ENCODE measurements at places on chromosomes 11 and 22.

DNA sequence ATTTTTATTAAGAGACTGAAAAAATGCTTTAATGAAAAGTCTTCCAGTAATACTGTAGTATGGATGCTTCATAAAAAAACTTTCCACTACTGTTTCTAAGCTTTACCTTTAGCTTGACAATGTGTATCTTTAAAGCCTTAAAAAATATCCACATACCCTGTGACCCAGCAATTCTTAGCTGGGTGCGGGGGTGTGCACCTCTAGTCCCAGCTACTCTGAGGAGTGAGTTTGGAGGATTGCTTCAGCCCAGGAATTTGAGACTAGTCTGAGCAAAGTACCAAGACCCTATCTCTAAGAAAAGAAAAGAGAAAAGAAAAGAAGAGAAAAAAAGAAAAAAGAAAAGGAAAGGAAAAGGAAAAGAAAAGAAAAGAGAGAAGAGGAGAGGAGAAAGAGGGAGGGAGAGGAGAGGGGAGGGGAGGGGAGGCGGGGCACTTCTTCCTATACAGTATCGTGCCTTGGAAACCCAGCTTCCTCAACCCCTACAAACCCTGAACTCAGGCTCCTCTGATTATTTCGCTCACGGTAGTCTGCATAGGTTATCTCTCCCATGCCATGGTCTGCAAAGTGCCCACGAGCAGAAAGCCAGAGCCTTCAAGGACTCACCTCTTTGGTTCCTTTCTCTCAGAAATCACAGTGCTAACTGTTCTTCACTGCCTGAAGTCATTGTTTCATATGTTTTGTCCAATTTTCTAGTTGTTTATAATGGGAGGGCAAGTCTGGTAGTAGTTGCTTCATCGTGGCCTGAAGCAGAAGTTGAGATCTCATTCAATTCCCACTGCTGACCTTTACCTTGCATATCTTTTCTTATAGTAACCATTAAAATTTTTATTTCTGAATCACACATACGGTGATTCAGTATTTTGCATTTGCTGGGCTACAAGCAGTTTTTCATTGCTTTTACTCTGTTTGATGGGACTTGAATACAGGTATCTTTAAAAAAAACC lies 82.2 kb downstream of the FAM83F start:
- DNase-seq = no peak

DNA sequence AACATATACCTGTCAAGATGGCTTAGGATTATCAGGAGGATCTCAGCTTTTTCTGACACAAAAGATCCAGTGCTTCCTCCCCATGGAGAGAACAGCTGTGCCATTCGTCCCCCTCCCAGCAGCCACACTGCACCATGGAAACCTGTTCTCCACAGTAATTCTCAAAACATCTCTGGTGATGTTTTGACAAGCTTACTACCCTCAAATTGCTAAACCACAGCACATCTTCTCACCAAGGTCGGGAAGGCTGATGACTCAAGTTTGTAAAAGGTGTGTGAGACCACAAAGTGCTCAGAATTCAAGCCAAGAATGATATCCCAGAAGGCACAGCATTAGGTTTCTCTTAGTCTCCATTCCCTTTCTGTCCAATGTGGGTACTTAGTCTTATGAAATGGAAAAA lies 3.9 kb upstream of the RAB38 start:
- no peak for DNase-seq

- DNase-seq = no peak
Measured at GRCh38 chr11:122071709-122072202, 44.3 kb downstream of the BLID start.

GRCh38 chr22:39215070-39215396 lies 29.7 kb downstream of the PDGFB start:
- DNase-seq = no peak

GRCh38 chr11:126634963-126635362 lies 279.5 kb downstream of the ST3GAL4 start:
- no peak for DNase-seq

DNA sequence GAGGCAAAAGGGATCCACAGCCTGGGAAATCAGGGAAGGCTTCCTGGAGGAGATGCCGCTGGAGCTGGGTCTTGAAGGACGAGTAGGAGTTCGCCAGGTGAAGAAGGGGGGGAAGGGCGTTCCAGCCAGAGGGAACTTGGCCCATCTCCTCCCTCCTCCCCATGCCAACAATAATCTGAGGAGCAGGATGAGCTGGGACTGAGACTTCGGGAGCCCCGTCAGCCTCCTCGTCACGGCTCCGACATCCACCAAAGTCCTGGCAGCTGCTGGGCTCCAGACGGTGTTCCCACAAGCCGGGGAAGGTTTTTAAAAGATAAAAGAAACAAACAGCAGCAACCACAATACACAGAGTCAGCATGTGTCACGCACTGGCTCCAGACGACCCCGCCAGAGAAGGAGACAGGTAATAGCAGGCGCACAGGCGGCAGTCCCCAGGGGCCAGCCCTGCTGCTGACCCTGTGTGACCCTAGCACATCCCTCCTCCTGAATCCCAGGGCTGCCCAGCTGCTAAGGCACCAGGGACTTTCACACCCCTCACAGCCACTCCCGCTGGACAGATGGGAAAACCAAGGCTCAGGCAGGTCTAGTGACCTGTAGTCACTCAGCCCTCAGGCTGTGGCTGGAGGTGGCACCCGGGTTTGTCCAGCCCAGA lies 37.3 kb downstream of the NUP50 start:
- DNase-seq = no peak

DNA sequence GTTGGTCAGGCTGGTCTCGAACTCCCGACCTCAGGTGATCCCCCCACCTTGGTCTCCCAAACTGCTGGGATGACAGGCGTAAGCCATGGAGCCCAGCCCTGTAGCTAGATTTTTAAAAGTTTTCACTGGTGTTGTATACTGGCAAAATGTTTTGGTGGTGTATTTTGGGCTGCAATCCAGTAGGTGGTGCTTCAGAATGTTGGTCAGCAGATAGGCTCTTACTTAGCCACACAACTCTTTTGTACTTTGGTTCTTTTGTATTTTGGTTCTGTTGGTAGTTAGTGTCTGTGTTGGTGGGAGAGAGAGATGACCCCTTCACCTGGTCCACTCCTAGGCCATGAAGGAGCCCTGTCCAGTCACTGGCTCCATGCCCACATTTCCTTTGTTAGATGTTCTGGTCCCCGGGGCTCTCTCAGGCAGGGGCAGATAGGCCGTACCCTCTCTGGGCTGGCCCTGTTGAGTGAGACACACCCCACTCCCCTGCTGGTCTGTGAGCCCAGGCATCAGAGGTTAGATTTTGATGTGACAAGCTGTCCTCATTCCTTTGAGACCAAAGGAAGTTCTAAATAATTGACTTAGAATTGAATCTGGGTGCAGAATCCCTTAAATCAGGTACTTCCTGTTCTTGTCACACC lies 123.8 kb downstream of the DDX10 start:
- DNase-seq = no peak

GRCh38 chr11:135006800-135007199 lies 594.8 kb upstream of the B3GAT1 start:
- no peak for DNase-seq

GRCh38 chr22:43182118-43182517 lies 4.8 kb downstream of the TTLL12 start:
- no peak for DNase-seq

DNA sequence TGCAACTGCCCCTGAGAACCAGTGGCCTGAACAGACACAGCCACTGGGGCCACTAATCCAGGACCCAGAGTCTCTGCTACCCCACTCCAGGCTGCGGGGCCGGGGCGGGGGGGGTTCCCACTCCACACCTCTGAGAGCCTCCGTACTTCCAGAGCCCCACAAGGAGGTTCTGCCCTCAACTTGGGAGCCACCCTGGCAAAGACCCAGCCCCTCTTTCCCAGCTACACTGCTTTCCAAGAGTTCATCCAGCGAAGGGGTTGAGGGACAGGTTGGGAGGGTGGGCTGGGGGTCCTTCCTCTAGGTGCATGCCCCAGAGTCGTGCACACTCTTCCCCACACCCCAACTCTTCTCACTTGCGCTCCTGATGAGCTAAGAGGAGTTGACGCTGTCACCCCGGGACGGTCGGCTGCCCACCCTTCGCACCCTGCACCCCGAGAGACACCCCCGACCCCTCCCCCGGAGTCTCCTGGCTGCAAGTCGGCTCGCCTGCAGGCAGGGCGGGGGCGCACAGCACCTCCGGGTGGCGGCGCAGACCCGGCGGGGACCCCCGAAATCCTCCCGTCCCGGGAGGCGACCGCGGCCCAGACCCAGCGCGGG lies 531 bp downstream of the RAB3IL1 start:
- no peak for DNase-seq

GRCh38 chr11:60077981-60078380 lies 10.5 kb upstream of the MS4A2 start:
- DNase-seq = no peak

DNA sequence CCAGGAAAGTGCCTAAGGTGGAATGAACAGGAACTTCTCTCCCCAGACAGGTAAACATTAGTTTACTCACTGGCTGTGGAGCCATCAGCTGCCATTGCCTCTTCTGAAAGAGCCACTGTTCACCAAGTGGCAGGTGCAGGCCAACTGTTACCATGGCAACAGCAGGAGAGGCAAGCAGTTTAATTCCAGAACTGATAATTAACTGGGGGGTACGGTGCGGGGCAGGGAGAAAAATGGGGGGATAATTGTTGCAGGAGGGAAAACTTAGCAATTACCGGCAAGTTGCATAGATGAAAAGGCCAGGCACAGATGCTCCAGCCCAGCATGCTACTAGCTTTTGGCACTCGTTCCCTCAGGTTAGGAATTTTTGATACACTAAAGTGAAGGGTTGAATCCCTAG lies 85.1 kb downstream of the TRIM44 start:
- DNase-seq = no peak

GRCh38 chr11:46485856-46486443 lies 94.4 kb upstream of the CHRM4 start:
- DNase-seq = no peak

DNA sequence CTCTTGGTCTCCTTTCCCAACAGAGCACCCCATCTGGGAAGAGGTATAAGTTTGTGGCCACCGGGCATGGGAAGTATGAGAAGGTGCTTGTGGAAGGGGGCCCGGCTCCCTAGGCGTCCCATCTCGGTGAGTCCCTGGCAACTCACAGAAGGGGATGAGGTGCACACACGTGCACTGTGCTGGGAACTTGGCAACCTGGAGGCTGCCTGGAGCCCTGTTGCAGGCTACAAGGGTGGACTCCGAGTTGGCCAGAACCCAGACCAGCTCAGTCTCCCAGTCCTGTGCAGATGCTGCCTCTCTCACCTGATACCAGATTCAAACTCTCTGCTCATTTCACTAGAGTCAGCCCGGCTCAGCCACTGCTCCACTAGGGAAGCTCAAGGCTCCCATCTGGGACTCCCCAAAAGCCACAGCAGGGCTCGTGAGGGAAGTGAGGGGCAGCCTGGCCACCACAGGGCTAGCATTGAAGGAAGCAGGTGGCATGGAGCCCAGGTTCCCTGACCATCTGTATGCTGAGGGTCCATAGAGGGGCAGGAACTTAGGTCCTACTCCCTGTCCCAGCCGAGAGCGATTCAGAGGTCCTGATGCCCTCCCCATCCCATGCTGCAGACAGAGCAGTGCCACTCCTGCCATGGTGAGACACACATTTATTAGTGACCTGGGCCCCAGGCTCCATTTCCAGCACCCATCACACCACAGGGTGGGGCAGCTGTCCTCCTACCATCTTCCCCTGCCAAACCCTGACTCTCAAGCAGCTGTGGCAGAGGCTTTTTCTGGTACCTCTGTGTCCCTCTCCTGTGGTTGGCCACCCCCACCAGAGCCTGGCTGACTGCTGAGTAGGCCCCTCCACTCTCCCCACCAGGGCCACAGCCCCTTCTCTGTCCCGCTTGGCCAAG lies 4.0 kb downstream of the PRR33 start:
- no peak for DNase-seq

DNA sequence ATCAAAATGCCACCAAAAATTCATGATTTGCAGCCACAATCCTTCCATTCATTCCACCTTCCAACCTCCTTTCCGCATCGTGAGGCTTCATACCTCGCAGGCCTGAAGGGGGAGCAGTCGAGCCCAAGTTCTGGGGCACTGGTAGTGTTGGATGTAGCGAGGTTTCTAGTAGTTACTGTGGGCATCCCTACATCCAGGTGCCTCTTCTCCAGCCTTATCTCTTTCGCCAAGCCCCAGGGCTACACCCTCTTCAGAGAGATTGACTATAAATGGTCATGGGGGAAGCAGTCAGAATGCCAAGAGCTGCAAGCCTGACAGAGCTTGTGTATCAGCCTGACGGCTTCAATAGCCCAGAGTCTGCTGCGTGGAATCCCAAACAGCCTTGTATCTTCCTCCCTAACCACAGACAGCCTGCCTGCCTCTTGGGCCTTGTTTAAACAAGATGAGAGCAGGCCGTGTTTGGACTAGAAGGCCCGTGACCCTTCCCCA lies 28.9 kb downstream of the CLMP start:
- no peak for DNase-seq

DNA sequence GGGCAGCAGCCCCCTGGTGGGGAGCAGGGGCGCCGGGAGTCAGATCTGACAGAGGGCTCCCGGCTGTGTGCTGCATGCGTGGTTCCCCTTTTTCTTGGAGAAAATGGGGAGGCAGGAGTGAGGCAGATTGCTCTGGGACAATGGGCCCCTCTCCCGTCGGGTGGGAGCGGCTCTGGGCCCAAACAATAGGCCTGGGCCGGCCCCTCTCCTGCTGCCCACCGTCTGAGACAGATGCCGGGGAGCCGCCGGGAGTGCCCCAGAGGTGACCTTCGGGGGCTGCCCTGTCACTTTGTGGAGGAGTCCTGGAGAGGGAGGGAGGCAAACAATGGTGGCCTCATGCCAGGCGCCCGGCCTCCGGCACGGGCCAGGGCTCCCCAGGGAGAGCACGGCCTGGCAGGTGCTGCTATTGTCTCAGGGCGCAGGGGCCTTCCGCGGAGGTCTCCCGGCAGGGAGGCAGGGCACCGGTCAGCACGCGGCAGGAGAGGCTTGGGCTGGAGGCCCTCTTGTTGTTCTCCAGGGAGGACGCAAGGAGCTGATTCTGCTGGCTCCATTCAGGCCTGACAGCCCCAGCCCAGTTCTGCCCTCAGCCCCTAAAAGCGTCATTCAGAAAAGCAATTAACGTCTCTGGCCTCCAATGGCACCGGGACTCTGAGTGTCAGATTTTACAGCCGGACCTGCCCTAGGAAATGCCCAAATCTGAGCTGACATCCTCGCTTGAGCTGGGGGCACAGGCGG lies 44.8 kb downstream of the SMIM38 start:
- no peak for DNase-seq

DNA sequence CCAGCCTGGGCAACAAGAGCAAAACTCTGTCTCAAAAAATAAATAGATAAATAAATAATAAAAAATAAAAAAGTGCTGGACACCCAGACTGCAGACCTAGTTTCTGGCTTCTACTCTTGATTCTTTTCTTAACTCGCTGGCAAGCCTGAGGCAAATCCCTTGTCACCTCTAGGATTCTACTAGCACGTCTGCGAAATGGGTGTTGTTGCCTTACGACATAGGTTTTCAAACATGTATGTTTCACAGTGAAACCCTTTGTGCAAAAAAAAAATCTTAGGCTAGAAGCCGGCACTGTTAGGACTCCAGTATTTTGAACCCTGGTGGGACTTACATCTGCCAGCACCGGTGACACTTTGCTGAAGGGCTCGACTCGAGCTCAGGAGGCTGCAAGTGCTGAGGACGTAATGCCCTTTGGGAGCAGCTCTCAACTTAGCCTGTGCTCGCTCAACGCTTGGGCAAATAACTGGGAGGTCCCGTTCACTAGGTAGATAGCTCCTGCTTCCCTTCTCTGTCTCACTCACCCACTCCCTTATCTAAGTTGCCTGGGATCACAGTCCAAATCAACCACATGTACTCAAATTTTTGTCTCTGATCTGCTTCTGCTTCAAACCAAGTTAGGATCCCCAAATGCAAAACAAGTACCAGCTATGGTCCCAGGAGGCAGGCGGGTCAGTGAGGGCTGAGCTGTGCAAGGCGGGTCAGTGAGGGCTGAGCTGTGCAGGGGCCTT lies 34.7 kb upstream of the MYH9 start:
- DNase-seq = no peak

All from activated CD4-positive, alpha-beta T cell treated with anti-CD3 and anti-CD28 coated beads for 4 hours (primary cell).